ENCODE measurements at places on chromosomes 12 and 14. TPM values are rescaled to one million over a fixed set of nuclear protein-coding genes. Genes with fewer than 3 reads are reported as not detected.

Gene GRIN2B
- total RNA-seq = not detected

DNA sequence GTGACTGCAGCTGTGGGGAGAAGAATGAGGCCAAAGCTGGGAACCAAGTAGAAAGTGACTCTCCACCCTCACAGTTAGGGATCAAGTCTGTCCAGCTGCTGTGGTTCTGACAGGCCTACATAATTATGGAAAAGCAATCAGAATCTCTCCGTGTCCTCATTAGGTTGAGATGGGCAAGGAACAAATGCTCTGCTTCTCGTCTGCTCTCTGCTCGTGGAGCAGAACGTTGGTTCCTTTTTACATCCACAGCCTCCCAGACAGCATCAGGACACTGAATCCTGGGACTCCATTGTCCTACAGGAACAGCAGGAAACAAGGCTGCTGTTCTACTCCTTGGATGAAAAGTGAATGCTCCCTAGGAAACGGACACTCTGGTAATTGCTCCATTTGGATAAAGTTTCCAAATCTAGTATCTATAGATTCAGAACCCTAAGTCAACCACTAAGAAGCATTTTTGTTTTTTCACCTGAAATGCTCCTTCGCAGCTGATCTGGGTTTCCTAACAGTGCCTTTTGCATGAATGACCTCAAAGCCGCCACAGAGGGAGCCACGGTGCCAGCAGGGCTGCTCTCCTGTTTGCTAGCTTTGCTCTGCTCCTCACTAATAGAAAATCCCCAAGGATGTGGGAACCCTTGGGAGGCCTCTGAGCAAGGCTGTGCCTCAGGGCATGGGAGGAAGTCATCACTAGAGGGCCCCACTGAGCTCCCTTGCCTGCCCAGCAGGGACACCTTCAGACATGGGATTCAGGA lies 102.0 kb downstream of the EGLN3 start:
- DNase-seq = peak; percentile 40

Gene CLEC2A
- not detected for total RNA-seq

- DNase-seq = no peak
Observed at GRCh38 chr14:89343356-89343755, 73.7 kb downstream of the FOXN3 start.

DNA sequence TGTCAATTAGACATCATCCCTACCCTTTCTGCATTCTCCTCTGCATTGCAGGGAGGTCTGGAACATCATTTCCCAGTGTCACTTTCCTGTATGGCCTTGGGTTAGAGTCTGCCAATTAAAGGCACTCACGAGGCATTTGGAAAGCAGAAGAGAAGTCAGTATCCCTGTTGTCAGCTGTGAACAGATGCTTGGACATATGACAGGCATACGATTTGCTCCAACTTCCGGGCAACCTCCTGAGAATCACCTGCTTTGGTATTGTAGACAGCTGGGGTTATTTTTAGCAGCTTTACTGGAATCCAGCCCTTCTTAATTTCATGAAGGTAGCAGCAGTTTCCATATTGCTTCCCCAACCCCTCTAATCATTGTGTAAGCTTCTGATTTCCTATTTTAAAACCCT lies 88.7 kb upstream of the DHRS4 start:
- DNase-seq = no peak

- DNase-seq = no peak
Observed at GRCh38 chr12:26978801-26979200, 35.4 kb downstream of the TM7SF3 start.

GRCh38 chr14:33589334-33589733 lies 361.5 kb downstream of the EGLN3 start:
- peak; percentile 47 for DNase-seq

DNA sequence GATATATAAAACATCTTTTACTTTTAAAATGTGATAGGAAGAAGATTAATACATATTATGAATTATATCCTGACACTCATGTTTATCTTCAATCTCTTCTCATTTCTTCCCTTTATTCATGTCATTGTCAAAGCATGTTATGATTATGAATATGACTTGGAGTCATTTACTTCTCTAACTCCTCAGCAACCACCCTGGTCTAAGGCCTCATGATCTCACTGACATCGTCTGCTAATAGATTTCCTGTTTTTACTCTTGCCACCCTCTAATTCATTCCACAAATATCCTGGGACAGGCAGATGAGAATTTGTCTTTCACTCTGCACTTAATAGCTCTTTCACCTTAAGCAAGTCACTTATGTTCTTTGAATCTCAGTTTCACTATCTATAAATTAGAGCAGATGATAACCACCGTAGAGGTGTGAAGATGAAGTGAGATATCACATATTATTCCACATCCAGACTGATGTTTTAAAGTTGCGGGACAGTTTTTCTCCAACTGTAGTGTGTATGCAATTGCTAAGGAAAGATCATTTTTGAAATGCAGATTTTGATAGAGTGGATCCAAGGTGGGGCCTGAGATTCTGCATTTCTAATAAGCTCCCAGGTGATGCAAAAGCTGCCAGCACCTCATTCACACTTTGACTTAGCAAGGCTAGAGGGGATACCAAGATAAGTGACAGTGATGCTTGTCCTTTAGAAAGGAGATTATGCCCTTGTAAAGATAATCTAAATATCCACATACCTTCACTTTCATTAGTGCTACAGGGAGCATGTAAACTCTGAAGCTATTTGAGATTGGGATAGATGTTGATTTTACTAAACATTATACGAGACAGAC lies 3.3 kb upstream of the IAPP start:
- DNase-seq = no peak

GRCh38 chr14:73489481-73490175 lies 1.1 kb upstream of the RIOX1 start:
- DNase-seq = peak; percentile 79

GRCh38 chr12:113133036-113133435 lies 2.5 kb downstream of the RASAL1 start:
- DNase-seq = no peak

Measured in RPMI7951 (cell line).